ENCODE measurements at places on chromosomes 7 and 10. TPM values are rescaled to one million over a fixed set of nuclear protein-coding genes. Genes with fewer than 3 reads are reported as not detected.

The SPDYE9 gene
- total RNA-seq, result not detected

The VAX1 gene
- not detected for total RNA-seq

The GNAI1 gene
- 33.6 TPM for total RNA-seq

The FXYD4 gene
- total RNA-seq, result not detected

The MYO1G gene
- under 0.01 TPM for total RNA-seq

The CH25H gene
- total RNA-seq, result not detected

The PNLIPRP3 gene
- total RNA-seq, result not detected

The TMEM139 gene
- 14.5 TPM for total RNA-seq

The GDF10 gene
- total RNA-seq, result not detected

The DRGX gene
- total RNA-seq, result not detected

The LRRC72 gene
- total RNA-seq, result not detected

DNA sequence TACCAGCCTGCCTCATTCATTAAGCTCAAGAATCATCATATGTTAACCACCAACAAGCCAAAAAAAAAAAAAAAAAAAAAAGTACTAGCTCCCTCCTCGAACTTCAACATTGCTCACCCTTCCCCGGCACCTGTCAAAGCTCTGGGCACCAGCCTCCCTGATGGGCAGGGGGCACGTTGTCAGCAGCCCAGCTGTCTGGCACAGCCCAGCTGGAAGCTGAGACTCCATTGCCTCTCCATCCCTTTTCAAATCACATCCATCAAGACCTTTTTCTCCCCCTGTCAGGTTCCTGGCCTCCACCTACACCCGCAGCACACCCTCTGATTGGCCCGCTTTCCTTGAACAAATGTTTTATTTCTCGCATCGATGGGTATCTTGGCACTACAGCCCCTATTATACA is 913.3 kb upstream of the AUTS2 start:
- no peak for DNase-seq

DNA sequence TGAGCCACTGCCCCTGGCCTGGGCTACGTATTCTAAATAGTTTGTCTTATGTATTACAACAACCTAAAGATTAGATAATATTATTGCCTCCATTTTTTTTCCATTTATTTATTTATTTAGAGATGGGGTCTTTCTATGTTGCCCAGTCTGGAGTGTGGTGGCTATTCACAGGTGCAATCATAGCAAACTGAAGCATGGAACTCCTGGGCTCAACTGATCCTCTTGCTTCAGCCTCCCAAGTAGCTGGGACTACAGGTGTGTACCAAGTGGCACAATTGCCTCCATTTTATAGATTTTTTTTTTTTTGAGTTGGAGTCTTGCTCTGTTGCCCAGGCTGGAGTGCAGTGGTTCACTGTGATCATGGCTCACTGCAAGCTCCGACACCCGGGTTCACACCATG is 6.5 kb upstream of the TRA2A start:
- no peak for DNase-seq

GRCh38 chr10:62056698-62057097 is 155.2 kb downstream of the ARID5B start:
- DNase-seq, result no peak

- no peak for DNase-seq
Observed at GRCh38 chr10:118246332-118247295, 95.5 kb downstream of the FAM204A start.

GRCh38 chr7:133582766-133583523 is 330.1 kb downstream of the EXOC4 start:
- DNase-seq, result no peak

GRCh38 chr10:101014230-101014884 is 14.7 kb downstream of the LZTS2 start:
- DNase-seq, result no peak

GRCh38 chr10:131034451-131034850 is 277.1 kb downstream of the TCERG1L start:
- no peak for DNase-seq

DNA sequence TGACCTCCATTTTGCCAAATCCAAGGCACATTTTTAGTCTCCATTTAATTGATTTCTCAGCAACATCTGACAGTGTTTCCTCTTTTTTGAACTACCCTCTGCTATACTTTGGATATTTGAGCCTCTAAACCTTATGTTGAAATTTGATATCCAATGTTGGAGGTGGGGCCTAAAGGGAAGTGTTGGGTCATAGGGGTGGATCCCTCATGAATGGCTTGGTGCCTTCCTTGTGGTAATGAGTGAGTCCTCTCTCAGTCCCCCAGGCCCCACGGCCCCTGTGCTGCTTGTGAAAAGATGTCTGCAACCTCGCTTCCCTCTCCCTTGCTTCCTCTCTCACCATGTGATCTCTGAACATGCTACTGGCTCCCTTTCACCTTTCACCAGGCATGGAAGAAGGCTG is 96.8 kb upstream of the DGKB start:
- no peak for DNase-seq

DNA sequence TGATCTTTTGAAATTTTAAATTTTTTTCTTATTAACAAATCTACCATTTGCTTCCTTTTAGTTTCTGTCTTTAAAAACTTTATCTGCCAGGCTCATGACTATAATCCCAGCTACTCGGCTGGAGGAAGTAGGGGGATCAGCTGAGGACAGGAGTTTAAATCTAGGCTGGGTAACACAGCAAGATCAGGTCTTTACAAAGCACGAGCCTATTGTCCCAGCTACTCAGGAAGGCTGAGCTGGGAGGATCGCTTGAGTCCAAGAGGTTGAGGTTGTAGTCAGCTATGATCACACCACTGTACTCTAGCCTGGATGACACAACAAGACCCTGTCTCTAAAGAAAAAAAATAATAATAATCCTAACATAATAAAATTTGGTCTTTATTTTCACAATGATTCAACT is 17.5 kb downstream of the DPY19L1 start:
- no peak for DNase-seq

DNA sequence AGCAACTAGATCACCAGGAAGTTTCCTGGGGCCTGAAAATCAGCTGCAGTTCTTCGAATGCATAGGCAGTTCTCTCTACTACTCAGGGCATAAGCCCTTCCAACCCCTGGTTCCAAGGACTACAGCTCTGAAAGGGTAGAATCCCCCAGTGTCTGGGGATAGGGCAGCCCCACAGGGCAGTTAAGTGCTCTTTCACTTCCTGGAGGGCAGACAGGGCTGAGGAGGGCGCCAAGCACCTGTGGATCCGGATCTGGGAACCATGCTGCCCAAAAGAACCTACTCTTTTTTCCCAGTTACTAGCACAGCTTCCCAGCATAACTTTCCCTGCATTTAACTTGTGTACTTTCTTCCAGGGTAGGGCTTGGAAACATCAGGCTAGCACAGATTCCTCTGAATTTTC is 41.1 kb downstream of the CXCL12 start:
- DNase-seq, result no peak

DNA sequence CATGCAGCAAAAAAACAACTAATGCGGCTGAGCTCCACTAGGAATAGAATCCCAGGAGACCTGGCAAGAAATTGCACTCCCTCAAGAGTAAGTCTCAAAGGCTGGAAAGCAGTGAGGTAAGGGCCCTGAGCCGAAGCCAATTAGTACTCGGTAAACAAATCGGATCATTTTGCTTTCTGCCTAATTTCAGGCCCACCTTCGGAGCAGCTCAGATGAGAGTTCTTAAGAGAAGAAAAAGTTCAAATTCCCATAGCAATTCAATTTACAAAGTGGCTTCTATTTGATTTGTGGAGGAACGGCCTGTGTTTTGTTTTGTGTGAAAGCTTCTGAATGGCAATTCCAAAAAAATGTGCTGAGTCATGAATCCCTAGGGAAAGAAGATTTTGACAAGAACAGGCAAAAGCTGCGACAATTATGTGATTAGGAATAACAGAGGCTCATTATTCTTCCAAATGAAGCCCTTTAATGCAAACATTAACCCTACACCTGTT is 60.9 kb downstream of the SLC16A9 start:
- DNase-seq, result peak; percentile 7

DNA sequence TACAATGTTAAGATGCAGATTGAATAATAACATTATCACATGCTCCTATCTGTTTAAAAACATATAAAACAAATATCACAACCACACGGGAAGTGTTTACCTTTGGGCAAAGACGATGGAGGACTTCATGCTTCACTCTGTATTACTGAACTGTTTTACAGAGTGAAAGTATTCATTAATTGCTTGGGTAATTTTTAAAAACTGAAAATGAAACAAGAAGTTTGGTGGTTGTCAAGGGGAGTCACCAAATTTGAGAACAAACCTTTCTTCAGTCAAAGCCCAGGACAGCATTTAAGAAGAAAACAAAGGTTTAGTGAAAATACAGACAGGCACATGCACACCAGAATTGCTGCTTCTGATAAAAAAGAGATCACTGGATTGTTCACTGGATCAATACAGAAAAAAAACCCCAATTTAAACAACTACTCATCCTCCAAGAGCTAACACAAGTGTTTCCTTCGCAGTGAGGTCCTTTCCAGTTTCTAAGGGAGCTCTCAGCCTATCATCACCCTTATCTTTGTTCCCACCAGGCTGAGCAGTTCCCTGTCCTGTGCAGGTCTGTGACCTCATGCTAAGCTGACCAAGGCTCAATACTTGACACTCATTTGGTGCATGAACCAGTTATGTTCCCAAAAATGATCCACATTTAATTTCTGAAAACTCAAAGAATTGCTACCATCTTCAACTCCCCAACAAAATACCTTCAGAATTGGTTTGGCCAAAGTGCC is 8.8 kb downstream of the PARP12 start:
- no peak for DNase-seq

- DNase-seq, result no peak
Observed at GRCh38 chr10:70166394-70166793, 3.9 kb downstream of the SAR1A start.

- no peak for DNase-seq
Observed at GRCh38 chr7:159103382-159104187, 41.1 kb downstream of the VIPR2 start.

DNA sequence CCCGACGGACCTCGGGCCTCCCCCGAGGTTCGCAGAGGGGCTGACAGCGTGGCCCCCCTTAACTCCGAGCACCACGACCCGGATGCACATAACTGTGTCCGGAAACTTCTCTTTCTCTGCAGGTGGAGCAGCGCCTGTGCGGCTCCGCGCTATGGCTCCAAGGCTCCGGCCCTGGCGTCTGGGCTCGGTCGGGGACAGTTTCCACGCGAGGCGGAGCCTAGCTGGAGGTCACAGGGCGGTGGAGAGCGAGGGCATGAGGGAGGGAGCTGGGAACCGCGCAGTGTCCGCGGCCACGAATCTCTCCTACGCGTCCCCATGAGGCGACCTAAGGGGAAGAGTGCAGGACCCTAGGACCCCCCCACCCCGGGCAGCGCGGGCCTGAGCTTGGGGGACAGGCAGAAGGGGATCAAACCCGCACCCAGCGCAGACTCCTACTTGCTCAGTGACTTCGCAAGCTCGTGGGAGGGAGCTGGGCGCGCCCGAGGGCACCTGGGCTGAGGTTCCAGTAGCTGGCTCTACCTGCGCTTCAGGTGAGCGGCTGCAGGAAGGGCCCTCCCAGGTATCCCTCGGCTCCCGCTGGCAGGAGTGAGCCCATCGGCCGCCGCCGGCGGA is 8.6 kb upstream of the MNX1 start:
- no peak for DNase-seq

DNA sequence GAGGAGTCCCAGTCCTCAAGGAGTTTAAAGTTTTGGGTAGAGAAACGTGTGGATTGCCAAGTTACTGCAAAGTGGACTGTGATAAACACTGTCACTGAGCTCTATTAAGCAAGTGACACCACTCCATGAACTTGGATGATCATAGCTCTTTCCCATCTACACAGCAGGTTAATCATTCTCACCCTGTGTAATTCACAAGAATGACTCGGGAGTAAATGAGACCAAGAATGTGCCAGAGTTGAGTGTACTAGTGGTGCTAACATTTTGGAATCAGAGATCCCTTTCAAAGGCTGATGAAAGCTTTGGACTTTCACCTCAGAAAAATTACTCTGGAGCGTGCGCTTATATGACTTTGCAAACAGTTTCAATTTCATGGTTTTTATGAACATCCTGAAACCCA is 80.8 kb downstream of the RBM20 start:
- DNase-seq, result no peak

- no peak for DNase-seq
Observed at GRCh38 chr7:45610019-45610418, 35.9 kb downstream of the ADCY1 start.

DNA sequence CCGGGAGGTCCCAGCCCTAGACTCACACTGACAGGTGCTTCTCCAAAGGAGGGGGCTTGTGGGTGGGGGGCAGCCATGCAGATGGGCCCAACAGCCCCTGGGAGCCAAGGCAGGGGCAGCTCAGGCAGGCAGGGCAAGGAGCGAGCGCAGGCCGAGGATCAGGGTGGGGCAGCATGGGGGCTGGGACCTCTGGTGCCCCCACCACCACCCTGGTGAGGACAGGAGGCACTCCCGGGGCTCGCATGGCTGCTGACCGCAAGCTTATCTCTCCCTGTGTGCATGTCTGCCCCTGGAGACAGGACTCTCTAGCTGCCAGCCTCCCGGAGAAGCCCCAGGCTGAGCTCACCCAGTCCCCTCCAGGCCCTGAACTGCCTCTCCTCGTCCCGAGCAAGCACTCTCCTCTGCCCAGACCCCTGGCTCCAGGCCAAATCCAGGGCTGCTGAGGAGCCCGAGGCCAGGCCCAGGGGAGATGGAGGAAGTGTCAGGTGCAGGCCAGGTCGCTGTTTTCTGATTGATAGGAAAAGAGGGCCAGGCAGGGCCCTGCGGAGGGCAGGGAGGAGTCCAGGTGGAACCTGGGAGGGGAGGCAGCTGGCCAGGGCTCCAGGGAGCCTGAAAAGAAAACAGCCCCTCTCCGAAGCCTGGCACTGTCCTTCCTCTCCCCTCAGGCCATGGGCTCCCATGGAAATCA is 39.0 kb downstream of the PDGFA start:
- no peak for DNase-seq

- no peak for DNase-seq
Observed at GRCh38 chr10:11712744-11713143, 29.4 kb upstream of the ECHDC3 start.

GRCh38 chr7:31134246-31135188 is 82.4 kb downstream of the ADCYAP1R1 start:
- peak; percentile 2 for DNase-seq

DNA sequence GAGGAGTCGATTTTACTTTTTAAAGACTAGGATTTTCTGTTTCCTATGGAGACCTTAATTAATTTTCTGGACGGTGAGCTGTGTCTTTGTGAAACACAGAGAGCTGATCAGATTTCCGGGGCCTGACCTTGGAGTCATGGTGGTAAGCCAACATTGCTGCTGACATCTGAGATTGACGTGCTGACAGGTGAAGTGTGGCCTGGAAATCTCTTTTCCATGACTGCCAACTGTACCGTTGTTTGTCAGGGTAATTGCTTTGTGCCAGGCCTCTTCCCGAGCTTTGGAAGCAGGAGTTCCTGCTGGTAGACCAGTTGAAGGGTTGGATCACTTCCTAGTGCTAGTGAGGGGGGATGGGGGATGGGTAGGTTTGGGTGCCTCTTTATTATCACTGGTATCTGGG is 71.2 kb downstream of the ADRA2A start:
- DNase-seq, result no peak
